Naive thymus-derived CD4-positive, alpha-beta T cell (primary cell): ENCODE measurements at places on chromosomes 2 and 18.
A peak's percentile ranks its signal among the peaks of the same experiment; 100 is the strongest.

GRCh38 chr2:240566203-240567136, 1.8 kb upstream of the RNPEPL1 start:
- DNase-seq, result peak; percentile 90

GRCh38 chr2:157771234-157771633, 104.9 kb downstream of the ACVR1 start:
- DNase-seq, result no peak

- peak; percentile 58 for DNase-seq
These were observed 45.5 kb downstream of the CDC42EP3 start for GRCh38 chr2:37625796-37626571.

GRCh38 chr2:239193925-239194677, 206.7 kb downstream of the HDAC4 start:
- DNase-seq, result no peak

DNA sequence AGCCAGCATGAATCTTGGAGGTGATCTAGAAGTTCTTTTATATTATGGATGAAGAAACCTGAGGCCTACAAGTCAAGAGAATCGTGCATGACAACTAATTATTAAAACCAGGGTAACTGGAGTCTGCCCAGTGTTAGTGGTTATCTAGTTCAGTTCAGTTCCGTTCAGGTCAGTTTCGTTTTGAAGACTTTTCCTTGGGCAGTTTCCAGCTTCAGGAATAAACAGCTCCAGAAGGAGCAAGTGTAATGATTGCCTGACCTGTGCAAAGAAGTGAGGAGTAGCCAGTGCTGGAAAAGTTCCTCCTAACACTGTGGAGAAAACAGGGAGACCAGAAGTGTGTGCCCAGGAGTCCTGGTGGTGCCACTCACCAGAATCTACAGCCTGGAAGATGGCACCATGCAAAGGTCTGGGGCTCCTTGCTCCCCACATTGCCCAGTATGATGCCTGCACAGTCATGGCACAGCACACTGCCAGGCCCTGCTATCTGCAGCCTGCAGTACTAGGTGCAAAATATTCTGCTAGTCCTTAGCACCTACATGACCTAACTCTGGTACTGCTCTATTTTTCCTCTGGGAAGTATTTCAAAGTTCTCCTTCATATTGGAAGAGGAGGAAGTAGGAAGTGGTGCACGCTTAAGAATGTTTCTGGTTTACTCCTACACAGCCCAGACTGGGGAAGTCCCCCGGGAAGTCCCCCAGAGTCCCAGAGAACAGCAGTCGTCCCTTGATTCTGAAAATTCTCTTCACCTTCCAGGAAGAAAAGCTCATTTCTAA, 65.8 kb downstream of the SUMO1 start:
- DNase-seq, result peak; percentile 53

GRCh38 chr2:39994151-39994550, 215.1 kb upstream of the THUMPD2 start:
- no peak for DNase-seq

- DNase-seq, result peak; percentile 40
These were observed 42.9 kb downstream of the HDLBP start for GRCh38 chr2:241272303-241273209.

- DNase-seq, result no peak
These were observed 54.5 kb upstream of the ROCK2 start for GRCh38 chr2:11398750-11399437.

GRCh38 chr18:12102136-12102842, 8.6 kb downstream of the ANKRD62 start:
- no peak for DNase-seq

DNA sequence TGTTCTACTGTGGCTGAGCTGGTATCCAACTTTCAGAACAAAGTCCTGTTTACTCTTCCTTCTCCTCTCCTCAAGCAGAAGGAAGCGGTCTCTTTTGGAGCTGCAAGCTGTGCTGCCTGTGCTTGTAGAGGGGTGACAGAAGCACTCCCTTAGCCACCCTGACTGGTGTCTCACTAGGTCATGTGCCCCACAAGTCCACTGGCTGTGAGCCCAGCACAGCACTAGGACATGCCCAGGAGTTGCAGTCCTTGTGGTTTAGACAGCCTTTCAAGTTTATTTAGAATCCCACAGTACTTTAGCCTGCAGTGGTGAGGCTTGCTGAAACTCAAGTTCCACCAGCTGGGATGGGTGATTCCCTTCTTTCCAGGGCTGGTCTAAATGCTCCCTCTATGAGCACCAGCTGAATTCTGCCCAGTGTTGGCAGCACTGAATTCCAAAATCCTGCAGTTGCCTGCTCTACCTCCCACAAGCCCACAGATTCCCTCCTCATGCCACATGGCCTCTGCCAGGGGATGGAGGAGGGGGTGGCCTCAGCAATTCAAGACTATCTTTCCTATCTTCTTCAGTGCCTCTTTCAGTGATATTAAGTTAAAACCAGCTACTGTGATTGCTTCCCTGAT, 61.2 kb downstream of the CCDC85A start:
- no peak for DNase-seq

DNA sequence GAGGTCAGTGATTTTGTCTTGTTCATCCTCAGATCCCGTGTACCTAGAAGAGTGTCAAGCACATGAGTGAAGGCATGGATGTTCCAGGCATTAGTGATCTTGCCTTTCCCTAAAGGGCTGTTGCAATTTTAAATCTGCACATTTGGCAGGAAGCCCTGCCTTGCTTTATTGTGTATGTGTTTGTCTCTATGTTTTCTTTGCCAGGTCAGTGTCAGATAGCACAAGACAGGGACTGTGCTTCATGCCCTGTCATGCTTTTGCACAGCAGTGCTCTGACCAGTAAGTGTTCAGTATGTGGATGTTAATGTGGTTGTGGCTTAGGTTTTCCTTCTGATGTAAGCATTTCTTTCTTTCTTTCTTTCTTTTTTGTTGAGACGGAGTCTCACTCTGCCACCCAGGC, 131.5 kb downstream of the RGPD3 start:
- no peak for DNase-seq

GRCh38 chr2:45963816-45964215, 312.3 kb downstream of the PRKCE start:
- no peak for DNase-seq

DNA sequence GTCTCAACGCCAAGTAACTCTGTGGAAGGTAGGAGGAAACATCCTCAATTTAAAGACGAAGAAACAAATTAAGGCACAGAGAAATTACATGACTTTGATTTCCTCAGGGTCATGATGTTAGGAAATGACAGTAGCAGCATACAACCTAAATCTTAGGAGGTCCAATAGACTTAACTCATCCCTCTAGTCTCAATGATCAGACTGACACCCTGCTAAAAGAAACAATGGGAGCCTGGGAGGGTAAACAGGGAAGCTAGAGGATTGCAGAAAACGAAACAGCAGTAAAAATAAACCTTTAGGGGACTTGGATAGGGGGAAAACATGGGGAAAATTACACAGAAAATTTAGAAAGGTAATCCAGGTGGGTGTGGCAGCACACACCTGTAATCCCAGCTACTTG, 56.0 kb downstream of the ROCK2 start:
- DNase-seq, result no peak

DNA sequence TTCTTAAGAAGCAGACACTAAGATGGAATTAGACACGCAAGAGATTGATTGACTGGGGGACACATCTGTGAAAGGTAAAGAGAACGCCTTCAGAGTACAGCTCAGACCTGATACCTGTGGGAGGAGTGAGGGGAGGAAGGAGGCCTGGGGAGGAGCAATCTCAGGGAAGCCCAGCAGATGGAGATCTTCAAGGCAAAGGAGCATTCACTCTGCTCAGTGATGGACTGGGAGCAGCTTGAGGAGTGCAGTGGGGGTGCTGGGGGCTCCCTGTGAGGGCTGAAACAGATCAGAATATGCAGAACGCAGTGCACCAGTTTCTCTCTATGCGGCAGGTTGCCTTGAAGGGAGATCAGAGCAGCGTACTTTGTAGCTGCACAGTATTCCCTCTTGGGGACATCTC, 103.7 kb upstream of the ATP8B1 start:
- no peak for DNase-seq

DNA sequence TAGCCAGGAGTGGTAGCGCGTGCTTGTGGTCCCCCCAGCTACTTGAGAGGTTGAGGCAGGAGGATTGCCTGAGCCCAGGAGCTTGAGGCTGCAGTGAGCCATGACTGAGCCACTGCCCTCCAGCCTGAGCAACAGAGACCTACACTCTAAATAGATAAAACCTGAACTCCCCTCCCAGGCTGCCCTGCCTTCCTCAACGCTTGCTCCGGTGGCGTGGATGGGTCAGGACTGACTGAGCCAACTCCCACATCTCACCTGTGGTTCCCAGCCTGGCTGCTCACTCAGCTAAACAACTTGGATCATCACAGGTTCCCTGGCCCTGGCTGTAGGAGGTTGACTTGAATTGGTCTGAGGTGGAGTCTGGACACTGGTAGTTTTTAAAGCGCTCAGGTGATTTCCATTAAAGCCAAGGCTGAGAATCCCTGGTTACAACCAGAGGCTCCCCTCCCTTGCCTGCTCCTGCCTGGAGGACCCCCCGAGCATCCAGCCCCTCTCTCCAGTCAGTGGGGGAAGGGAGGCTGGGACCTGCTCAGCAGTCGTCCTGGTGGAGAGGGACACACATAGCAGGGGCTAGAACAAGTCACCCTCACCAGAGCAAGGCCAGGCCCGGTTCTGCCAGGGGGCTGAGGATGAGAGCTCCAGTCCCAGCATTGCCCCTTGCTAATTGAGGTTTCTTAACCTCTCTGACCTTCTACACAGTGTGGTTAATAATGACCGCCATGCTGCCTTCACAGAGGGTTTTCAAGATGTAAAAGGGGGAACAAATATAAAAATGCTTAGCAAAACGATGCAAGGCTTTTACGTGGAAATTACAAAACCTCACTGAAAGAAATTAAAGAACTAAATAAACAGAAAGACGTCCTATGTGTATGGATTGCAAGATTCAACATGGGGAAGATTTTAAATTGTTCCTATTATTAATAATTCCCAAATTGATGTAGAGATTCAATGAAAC, 46.9 kb upstream of the TAF1B start:
- DNase-seq, result no peak

DNA sequence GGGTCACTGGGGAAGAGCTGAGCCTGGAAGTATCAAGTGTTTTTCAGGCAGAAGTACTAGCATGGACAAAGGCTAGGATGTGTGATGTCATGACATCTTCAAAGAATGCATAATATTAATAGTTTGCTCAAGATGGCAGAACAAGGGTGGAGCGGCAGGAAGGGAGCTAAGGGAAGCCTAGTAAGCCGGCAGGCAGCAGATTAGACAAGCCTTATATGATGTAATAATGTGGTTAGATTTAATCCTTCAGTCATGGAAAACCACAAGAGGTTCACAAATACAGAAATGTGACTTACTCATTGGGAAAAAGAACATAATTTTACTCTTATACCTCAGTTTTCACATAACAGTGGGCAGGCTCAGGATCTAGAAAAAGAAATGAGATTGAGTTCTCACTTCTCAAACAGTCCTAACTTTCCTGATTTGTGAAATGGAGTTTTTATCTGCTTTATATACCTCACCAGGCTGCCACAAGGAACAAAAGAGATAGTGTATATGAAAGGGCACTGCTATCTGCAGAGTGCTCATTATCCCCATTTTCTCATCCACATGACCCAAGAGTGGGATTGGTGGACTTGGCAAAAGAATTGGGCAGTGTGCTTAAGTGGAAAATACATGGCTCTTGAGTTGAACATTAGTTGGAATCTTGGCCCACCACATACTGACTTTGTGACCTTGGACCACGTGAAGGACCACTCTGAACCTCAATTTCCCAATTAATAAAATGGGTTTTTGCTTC, 89.1 kb upstream of the LHCGR start:
- no peak for DNase-seq

- no peak for DNase-seq
These were observed 159.4 kb downstream of the PTPRM start for GRCh38 chr18:7726522-7726921.

DNA sequence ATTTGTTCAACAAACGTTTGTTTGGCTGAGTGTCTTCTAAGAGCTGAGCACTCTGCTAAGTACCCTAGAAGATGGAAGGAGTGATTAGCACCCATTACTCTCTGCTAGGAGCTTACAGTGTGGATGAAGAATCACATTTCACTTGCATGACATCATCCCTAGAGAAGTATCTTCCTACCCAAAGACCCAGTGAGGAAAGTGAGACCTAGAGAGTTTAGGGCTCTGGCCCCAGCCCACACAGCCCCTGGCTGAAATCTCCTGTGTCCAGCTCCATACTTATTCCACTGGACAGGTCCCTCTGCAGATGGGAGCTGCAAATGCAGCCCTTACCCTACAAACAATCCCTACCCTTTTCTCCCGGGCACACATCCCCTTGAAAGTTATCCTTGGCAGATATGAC, 26.8 kb upstream of the EPAS1 start:
- no peak for DNase-seq

- DNase-seq, result no peak
These were observed 122.2 kb downstream of the BCL2 start for GRCh38 chr18:63197246-63197869.

GRCh38 chr2:163155279-163155883, 316.8 kb upstream of the KCNH7 start:
- DNase-seq, result no peak

DNA sequence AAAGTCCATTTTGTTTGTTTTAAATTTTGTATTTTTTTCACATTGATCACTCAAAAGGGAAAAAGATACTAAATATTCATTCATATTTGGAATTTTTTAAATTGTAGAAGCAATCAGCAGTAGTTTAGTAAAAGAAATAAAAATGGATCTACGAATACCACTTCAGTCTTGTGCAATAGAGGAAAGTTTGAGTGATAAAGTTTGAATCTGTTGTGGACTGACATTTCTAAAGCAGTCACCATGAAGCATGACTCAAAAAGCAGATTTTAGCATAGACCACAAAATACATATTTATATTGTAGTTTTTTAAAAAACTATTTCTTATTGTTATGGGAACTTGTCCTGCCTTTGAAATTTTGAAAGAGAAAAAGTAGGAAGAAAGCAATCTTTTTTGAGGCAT, 520.5 kb upstream of the ZEB2 start:
- DNase-seq, result no peak
